T-helper 17 cell (primary cell): ENCODE measurements at places on chromosomes 7 and 10. TPM values are rescaled to one million over a fixed set of nuclear protein-coding genes. Genes with fewer than 3 reads are reported as not detected.
A peak's percentile ranks its signal among the peaks of the same experiment; 100 is the strongest.

MYO3A gene
- total RNA-seq: not detected

INA gene
- total RNA-seq: not detected

BUD31 gene
- total RNA-seq: 170 TPM

CALHM1 gene
- not detected for total RNA-seq

MORN4 gene
- 0.35 TPM for total RNA-seq

GFRA1 gene
- total RNA-seq: not detected

HIF1AN gene
- 38.8 TPM for total RNA-seq

FGFR2 gene
- total RNA-seq: 0.31 TPM

CALY gene
- 0.96 TPM for total RNA-seq

DNA sequence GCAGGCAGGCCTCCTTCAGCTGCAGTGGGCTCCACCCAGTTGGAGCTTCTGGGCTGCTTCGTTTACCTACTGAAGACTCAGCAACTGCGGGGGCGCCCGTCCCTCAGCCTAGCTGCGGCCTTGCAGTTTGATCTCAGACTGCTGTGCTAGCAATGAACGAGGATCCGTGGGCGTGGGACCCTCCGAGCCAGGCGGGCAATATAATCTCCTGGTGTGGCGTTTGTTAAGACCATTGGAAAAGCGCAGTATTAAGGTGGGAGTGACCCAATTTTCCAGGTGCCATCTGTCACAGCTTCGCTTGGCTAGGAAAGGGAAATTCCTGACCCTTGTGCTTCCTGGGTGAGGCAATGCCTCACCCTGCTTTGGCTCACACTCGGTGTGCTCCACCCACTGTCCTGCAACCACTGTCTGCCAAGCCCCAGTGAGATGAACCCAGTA lies 159.2 kb upstream of the FOXP2 start:
- no peak overlapping the region for H3K27ac ChIP-seq
- DNase-seq: no peak
- no peak overlapping the region for H3K4me3 ChIP-seq
- H3K27me3 ChIP-seq: no peaks in the 10 kb centered on the region

DNA sequence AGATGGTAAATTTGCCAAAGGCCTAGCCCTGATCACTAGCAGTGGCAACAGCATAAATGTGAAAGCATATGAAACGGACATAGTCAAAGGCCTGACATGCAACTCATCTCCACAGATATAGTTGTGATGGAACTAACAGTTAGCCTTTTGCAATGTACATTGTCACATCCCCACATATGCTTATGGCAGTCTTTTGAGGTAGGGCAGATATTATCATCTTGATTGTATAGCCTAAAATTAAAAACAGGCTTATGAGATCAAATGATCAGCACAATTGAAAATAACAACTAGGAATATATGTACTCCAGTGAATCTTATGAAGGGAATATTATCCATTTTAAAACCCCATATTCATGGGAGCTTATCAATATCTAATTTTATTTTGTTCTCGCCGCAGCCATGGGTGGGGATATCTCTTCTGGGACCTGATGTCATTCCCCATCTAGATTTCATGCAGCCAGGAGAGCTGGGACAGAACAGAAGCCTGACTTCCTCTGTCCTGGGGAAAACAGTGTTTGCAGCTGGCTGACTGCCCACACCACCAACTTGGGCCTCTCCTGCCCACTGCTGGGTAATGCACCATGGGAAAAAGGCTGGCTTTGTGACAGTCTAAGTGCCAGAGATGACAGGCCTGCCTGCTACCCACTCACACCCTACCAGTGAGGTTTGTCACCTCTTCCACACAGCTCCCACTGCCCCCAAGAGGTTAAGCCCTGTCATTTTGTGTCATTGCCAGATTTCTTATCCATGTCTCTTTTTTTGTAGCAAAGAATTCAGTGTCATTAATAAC lies 180.2 kb upstream of the FZD1 start:
- H3K27ac ChIP-seq: no peak overlapping the region
- peaks cover 3% of the 10 kb centered on the region for H3K4me1 ChIP-seq
- no peaks in the 10 kb centered on the region for H3K36me3 ChIP-seq
- DNase-seq: no peak
- H3K4me3 ChIP-seq: peak overlapping the region; percentile 6
- peaks cover 6% of the 10 kb centered on the region for H3K27me3 ChIP-seq

GRCh38 chr7:135920478-135920877 lies 56.7 kb downstream of the MTPN start:
- peaks cover 3% of the 10 kb centered on the region for H3K4me1 ChIP-seq
- H3K36me3 ChIP-seq: peaks cover 3% of the 10 kb centered on the region
- H3K4me3 ChIP-seq: no peak overlapping the region
- no peak for DNase-seq

DNA sequence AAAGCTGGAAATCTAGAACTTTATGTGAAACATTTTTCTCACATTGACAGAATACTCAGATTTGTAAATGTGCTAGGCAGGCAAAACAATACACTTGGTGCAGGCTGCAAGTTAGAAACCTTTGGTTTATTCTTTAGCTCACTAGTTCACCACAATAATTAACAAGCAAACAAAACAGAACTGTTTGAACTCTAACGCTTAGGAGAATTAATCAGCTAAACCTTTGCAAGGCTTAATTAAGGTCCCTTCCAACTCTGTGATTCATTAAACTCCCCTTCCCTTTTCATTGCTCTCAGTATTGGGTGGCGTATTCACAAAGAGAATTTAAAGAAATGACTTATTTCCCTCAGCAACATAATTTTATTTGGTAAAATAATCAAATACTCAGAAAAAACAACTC lies 99.0 kb downstream of the PON1 start:
- peaks cover 5% of the 10 kb centered on the region for H3K27me3 ChIP-seq
- no peak overlapping the region for H3K4me3 ChIP-seq
- no peak for DNase-seq
- H3K36me3 ChIP-seq: no peaks in the 10 kb centered on the region

DNA sequence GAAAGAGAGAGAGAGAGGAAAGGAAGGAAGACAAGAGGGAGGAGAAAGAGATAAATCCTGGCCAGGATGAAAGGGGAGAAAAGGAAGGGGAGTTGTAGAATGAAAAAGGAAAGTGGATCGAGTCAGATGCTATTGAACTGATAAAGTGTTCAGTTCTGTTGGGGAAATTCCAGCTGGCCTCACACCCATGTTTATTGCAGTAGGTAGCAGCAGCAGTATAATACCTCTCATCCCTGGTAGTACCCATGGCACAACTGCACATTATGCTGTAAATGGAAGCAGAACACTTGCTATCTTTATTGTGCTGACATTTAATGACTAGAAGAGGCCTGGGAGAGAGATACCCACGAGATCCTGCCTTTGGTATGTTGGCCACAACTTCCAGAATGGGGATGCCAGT lies 178.1 kb downstream of the EVX1 start:
- peak overlapping the region; percentile 31 for H3K4me3 ChIP-seq
- peaks cover 5% of the 10 kb centered on the region for H3K4me1 ChIP-seq
- H3K27me3 ChIP-seq: peaks cover 40% of the 10 kb centered on the region
- no peak for DNase-seq
- no peak overlapping the region for H3K27ac ChIP-seq
- H3K36me3 ChIP-seq: no peaks in the 10 kb centered on the region

DNA sequence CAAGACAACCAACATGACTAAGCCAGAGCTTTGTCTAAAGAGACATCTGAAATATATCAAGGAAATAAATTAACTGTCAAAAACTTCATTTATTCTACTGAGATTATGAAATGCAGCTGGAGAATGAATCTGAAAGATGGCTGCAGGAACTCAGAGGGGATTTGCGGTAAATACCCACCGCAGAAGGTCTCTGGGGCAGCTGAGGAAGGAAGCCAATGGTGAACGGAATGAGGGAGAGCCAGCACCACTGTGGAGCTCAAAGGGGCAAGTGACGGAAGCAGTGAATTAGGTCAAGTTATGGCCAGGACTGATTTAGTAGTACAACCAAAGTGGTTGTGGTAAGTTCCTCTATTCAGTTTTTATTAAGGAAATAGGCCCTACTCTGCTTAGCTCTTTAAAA lies 215.3 kb upstream of the GLI3 start:
- H3K27ac ChIP-seq: no peak overlapping the region
- peaks cover 2% of the 10 kb centered on the region for H3K36me3 ChIP-seq
- no peak overlapping the region for H3K4me3 ChIP-seq

DNA sequence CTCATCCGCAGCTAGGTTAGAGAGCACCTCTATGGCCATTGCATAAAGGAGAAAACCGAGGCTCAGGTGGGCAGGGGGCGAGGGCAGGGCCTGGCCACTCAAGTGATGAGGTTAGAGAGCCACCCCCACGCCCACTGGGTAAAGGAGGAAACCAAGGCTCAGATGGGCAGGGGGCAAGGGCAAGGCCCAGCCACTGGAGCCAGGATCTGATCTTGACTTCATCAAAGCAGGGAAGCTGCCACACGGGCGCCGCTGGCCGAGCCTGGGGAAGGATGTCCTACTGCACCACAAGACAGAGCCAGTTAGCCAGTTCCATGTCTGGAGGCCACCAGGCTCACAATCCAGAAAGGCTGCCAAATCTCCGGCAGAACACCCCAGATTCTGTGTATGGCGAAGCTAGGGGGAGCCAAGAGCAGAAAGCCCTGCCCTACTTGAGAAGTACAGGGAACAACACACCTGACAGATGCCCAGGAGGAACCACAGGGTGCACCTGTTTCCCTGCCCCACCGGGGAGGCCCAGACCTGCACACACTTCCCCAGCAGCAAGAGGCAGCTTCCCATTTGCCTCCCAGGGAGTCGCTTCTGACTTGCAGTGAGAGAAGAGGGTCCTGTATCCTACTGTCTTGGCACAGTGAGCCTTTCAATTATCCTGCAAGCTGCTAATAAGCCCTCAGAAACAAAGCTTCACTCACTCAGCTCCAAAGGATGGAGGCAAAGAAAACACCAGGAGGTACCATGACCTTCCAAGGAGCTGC lies 101.9 kb downstream of the TNS3 start:
- no peaks in the 10 kb centered on the region for H3K36me3 ChIP-seq
- H3K27ac ChIP-seq: no peak overlapping the region
- H3K27me3 ChIP-seq: no peaks in the 10 kb centered on the region
- H3K4me3 ChIP-seq: no peak overlapping the region

DNA sequence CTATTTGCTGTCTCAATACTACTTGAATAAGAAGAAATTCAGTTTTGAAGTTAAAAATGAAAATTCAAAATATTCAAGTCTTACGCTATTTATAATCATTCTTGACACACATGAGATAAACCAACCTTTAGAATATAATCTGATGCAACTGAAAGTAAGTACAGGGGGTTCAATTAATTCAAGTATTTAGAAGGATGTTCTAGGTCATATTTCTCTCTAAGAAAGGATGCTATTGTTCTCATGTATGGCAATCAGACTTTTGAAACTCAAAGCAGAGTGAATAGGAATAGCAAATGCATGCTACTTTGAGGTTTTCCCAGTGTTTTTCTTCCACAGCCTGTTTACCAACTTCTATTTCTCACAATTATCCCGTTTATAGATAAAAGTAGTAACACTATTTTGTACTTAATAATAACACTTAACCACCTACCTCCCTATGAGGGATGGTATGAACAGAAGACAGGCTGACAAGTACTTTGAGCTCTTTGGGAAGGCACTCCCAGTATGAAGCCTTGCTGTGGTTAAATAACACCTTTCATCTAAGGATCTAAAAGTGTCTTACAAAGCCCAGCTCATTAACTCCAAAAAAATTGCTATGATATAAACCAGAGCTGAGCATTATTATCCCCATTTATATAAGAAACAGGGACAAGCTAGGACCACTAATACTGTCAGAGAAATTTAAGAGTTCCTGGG lies 18.0 kb upstream of the SPOCK2 start:
- peak overlapping the region; percentile 96 for H3K27ac ChIP-seq
- peaks cover 6% of the 10 kb centered on the region for H3K36me3 ChIP-seq
- peaks cover 59% of the 10 kb centered on the region for H3K4me1 ChIP-seq
- DNase-seq: no peak
- peak overlapping the region; percentile 41 for H3K4me3 ChIP-seq

DNA sequence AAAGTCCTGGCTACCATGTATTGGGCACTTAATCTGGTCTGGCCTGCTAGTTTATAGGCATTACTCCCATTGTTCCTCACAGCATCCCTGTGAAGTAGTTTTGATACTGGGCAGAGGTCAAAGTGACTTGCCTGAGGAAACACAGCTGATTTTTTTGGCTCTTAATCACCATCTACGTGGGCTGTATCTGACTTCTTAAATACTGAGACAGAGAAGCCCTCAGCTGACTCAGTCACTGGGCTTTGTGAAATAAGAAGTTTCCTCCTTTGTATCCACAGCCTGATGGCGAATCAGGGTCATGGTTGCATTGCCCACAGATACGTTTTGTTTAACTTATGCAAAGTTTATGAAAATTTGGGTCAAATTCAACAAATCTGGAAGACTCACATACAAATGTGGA lies 13.2 kb downstream of the TACR2 start:
- no peaks in the 10 kb centered on the region for H3K27me3 ChIP-seq
- H3K36me3 ChIP-seq: peaks cover 4% of the 10 kb centered on the region
- DNase-seq: no peak
- no peak overlapping the region for H3K4me3 ChIP-seq
- H3K4me1 ChIP-seq: peaks cover 20% of the 10 kb centered on the region
- no peak overlapping the region for H3K27ac ChIP-seq

- no peak for DNase-seq
- H3K4me3 ChIP-seq: peak overlapping the region; percentile 89
- H3K36me3 ChIP-seq: peaks cover 19% of the 10 kb centered on the region
- H3K4me1 ChIP-seq: peaks cover 14% of the 10 kb centered on the region
- H3K27ac ChIP-seq: peak overlapping the region; percentile 89
- no peaks in the 10 kb centered on the region for H3K27me3 ChIP-seq
Observed at GRCh38 chr7:150570556-150571465, 3.6 kb downstream of the GIMAP4 start.

- peaks cover 7% of the 10 kb centered on the region for H3K4me1 ChIP-seq
- no peak for DNase-seq
- no peaks in the 10 kb centered on the region for H3K27me3 ChIP-seq
- H3K36me3 ChIP-seq: peaks cover 8% of the 10 kb centered on the region
- no peak overlapping the region for H3K4me3 ChIP-seq
- no peak overlapping the region for H3K27ac ChIP-seq
Observed at GRCh38 chr7:27551803-27552400, 110.8 kb downstream of the HIBADH start.

GRCh38 chr7:91554883-91555282 lies 290.6 kb downstream of the FZD1 start:
- no peaks in the 10 kb centered on the region for H3K36me3 ChIP-seq
- H3K27ac ChIP-seq: no peak overlapping the region
- H3K4me1 ChIP-seq: no peaks in the 10 kb centered on the region
- no peaks in the 10 kb centered on the region for H3K27me3 ChIP-seq

- H3K4me1 ChIP-seq: no peaks in the 10 kb centered on the region
- H3K36me3 ChIP-seq: no peaks in the 10 kb centered on the region
- no peak overlapping the region for H3K27ac ChIP-seq
- DNase-seq: no peak
- H3K27me3 ChIP-seq: no peaks in the 10 kb centered on the region
- H3K4me3 ChIP-seq: no peak overlapping the region
Observed at GRCh38 chr7:69108097-69108496, 490.2 kb upstream of the AUTS2 start.

GRCh38 chr10:79376751-79377556 lies 29.7 kb downstream of the PPIF start:
- H3K4me3 ChIP-seq: no peak overlapping the region
- no peak for DNase-seq
- H3K27ac ChIP-seq: no peak overlapping the region
- H3K27me3 ChIP-seq: peaks cover 10% of the 10 kb centered on the region

GRCh38 chr7:10122551-10123100 lies 851.0 kb upstream of the PHF14 start:
- no peaks in the 10 kb centered on the region for H3K27me3 ChIP-seq
- H3K4me1 ChIP-seq: no peaks in the 10 kb centered on the region
- H3K36me3 ChIP-seq: no peaks in the 10 kb centered on the region
- no peak for DNase-seq
